ENCODE measurements at places on chromosomes 11 and 22. TPM values are rescaled to one million over a fixed set of nuclear protein-coding genes. Genes with fewer than 3 reads are reported as not detected.

DNA sequence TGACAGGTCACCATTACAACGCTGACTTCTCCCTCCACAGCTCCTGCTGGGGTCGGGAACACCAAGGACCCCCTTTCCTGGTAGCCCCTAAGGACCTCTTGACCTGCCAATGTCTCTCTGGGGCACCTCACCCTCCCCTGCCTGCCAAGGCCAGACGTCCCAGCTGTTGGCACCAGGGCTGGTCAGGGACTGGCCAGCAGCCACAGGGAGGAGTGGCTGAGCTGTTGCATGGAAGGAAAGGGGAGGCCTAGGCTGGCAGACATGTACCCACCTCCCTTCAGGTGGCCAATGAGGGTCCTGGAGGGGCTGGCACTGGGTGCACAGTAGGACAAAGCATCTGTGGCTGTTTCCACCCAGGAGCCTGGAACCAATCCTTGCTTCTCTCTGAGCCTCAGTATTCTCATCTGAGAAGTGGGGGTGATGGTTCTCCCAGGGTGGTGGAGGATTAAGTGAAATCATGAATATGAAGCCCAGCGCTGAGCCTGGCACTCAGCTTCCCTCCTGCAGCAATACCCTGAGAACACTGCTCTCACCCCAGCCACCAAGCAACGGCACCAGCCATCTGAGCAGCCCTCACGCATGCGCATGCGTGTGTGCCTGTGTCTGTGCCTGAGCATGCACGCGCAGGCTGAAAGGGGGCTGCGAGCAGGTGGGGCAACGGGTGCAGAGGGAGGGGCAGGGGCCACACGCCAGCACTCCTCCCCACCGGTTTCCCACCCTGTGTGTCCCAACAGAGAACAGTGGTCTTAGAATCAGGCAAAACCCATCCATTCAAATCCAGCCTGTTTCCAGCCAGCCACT is 5.9 kb downstream of the KCNJ4 start:
- H3K27me3 ChIP-seq: peaks cover 21% of the 10 kb centered on the region
- no peak overlapping the region for H3K27ac ChIP-seq
- no peaks in the 10 kb centered on the region for H3K36me3 ChIP-seq
- no peaks in the 10 kb centered on the region for H3K4me1 ChIP-seq
- H3K4me3 ChIP-seq: no peak overlapping the region

MLC1 gene
- 9.4 TPM for total RNA-seq

DNA sequence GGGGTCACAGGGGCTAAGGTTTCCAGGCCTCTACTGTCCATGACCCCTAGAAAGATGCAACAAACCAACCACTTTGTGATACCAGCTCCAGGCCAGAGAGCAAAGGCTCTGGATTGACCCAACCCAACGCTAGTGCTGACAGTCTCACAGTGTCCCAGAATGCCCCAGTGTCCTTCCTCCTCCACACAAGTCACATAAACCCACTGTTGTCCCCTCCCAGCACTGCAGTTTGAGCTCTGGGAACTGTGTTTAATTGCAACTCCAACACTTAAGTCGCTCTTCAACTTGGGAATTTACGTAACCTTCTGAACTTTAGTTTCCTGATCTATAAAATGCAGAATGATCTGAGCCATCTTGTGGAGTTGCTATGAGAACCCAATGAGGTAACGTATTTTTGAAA is 47.5 kb downstream of the PC start:
- DNase-seq: no peak
- H3K36me3 ChIP-seq: no peaks in the 10 kb centered on the region
- no peak overlapping the region for H3K4me3 ChIP-seq

DNA sequence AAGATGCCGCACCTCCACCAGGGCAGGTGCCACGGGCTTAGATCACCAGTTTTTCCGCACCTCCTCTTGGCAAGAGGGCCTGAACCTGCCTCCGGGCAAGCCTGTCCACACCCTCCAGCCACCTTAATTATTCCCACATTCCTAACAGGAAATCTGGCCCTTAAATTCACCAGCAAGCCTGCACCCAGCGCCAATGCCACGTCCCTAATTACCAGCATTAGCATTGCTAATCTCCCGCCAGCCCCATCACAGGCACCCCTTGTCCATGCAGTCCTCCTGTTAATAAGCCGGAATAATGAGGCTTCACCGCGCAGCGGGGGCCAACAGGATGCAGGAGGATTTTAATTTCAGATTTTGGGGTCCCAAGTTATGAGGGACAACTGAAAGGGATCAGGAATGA is 69.7 kb downstream of the PHF21B start:
- no peak overlapping the region for H3K4me3 ChIP-seq
- H3K27me3 ChIP-seq: no peaks in the 10 kb centered on the region
- H3K27ac ChIP-seq: no peak overlapping the region

OR51B5 gene
- total RNA-seq: not detected

DNA sequence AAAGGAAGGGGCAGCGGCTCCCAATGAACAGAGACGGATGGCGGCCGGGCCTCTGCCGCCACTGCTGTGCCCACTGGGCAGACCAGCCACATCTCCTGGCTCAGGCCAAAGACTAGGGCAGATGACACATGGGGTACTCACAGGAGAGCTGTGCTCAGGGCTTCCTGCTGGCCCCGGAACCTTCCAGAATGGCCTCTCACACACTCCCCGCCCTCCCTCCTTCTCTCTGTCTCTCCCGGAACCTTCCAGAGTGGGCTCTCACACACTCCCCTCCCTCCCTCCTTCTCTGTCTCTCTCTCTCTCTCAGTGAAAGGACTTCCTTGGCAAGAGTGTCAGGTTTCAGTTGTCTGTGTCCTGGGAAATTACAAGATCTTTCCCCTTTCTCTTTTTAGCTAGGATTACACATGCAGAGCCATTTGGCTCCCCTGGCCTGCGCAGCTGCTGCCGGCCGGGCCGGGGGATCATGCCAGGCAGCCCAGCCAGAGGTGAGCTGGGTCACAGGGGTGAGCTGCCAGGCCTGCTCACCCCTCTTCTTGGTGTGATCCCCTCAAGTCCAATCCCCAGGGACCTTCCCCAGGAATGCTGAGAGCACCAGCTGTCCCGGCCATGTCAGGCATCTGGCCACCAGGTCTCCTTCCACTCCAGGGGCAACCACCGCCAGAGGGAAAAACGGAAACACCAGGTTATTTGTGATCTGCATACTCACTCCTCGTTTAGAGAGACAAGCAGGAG is 45.3 kb upstream of the ADA2 start:
- H3K27ac ChIP-seq: peak overlapping the region; percentile 27
- H3K4me3 ChIP-seq: no peak overlapping the region
- H3K27me3 ChIP-seq: no peaks in the 10 kb centered on the region
- peaks cover 39% of the 10 kb centered on the region for H3K4me1 ChIP-seq

OR52D1 gene
- not detected for total RNA-seq

GRCh38 chr11:125516245-125516644 is 20.2 kb upstream of the FEZ1 start:
- H3K4me1 ChIP-seq: peaks cover 61% of the 10 kb centered on the region
- H3K27me3 ChIP-seq: no peaks in the 10 kb centered on the region
- H3K36me3 ChIP-seq: peaks cover 14% of the 10 kb centered on the region
- no peak overlapping the region for H3K4me3 ChIP-seq

TRIM6 gene
- total RNA-seq: 0.47 TPM

- no peak overlapping the region for H3K27ac ChIP-seq
- peaks cover 6% of the 10 kb centered on the region for H3K27me3 ChIP-seq
- no peak for DNase-seq
Measured at GRCh38 chr22:29147331-29147899, 58.3 kb upstream of the EMID1 start.

DNA sequence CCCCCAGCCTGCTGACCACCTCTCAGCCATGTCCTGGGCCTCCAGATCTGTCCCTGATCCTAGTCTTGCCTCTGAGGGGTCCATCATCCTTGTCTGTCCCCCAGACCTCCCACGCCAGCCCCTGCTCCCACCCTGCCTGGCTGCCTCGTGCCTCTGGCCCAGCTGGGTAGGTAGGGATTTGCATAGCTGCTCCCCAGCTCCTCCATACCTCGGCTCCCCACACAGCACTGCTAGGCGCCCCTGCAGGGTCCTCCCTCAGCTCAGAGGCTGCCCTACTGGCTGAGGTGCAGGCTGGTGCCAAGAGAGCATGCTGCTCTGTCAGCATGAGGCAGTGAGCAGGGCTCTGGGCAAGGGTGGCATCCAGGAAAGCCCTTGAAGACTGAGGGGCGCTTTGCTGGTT is 47.7 kb downstream of the NFAM1 start:
- H3K27me3 ChIP-seq: peaks cover 2% of the 10 kb centered on the region
- H3K4me3 ChIP-seq: no peak overlapping the region
- no peak overlapping the region for H3K27ac ChIP-seq
